ENCODE measurements at places on chromosomes 5 and 9.
A peak's percentile ranks its signal among the peaks of the same experiment; 100 is the strongest.

- no peak for DNase-seq
Observed at GRCh38 chr9:80177949-80178480, 606.2 kb downstream of the TLE4 start.

DNA sequence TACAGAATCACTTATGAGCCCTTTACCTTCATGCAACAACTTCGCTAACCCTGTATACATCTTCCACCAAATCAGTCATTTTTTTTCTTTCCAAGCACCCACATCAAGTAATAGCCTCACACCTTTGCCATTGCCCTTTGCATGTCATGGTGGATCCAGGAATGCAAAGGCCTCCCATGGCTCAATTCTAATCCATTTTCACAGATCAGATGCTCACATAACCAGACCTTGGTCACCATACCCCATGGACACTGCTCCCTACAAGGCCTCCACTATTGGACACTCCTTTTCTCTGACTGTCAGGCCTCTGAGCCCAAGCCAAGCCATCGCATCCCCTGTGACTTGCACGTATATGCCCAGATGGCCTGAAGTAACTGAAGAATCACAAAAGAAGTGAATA is 179.5 kb downstream of the RASEF start:
- no peak for DNase-seq

DNA sequence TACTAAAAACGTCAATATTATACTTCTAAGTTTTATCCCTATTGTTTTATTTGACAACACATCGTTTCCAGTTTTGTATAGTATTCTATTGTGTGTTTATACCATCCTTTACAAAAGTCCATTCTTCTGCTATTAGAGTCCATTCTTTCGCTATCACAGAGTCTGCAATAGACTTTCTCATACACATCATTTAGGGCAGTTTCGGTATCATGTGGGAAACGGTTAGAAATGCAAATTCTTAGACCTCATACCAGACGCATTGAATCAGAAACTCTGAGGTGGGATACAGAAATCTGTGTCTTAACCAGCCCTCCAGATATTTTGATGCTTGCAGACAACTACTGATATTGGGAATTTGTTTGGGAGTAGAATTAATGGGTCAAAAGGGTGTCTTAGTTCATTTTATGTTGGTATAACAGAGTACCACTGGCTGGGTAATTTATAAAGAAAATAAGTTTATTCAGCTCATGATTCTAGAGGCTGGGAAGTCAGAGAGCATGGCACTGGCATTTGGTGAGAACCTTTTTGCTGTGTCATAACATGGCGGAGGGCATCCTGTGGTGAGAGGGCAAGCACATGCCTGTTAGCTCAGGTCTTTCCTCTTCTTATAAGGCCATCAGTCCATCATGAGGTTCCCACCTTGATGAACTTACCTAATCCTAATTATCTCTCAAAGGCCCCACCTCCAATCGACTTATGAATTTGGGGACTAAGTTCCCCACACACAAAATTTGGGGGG is 21.1 kb downstream of the CARTPT start:
- no peak for DNase-seq

- no peak for DNase-seq
Observed at GRCh38 chr9:91043811-91044175, 242.2 kb downstream of the SYK start.

- no peak for DNase-seq
Observed at GRCh38 chr9:1298046-1298445, 247.9 kb downstream of the DMRT2 start.

- DNase-seq, result no peak
Observed at GRCh38 chr5:171592076-171592475, 172.6 kb downstream of the FGF18 start.

GRCh38 chr5:55991768-55992486 is 2.8 kb downstream of the IL6ST start:
- no peak for DNase-seq

GRCh38 chr5:127061956-127062355 is 11.3 kb downstream of the C5orf63 start:
- no peak for DNase-seq

DNA sequence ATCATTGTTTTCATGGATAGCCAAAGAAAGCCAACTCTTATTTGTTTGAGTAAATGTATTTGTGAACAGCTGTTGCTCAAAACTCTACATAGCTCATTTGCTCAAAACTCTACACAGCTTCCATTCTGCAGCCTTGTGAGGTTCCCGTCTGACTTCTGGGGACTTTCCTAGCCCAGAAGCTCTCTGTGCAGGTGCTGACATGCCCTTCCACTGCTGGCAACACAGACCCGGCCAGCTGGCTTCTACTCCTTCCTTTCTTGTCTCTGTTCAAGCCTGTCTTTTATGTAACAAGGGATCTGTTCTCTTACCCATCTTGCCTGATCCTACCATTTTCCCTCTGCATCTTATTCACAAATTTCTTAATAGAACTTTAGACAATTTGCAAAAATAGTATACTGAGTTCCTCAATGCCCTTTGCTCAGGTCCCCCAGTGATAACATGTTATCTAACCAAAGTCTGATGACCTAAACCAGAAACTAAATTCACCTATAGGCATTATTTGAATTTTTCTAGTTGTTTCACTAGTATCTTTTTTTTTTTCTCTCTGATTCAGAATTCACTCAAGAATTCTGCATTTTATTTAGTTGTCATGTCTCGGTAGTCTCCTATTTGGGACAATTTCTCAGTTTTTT is 556.5 kb upstream of the SEMA6A start:
- DNase-seq, result no peak

GRCh38 chr5:168104811-168105481 is 186.5 kb upstream of the WWC1 start:
- no peak for DNase-seq

GRCh38 chr5:15266229-15266628 is 233.8 kb upstream of the FBXL7 start:
- DNase-seq, result no peak

DNA sequence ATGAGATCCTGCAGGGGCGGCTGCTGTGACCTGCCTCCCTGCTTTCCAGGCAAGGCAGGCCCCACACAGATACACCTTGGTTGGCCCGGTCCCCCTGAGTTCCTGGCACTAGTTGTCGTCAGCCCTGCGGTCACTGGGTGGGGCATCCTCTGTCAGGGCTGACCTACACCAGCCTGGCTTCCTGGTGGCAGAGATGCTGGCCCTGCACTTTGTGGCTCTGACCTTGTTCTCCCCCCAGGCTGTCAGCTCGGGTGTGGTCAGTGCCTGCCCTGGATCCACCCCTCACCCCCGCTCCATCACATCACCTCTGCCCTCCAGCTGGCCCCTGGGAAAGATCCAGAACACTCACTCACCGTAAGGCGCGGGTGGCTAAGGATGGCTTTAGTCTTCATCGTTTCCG is 74.1 kb downstream of the PHF2 start:
- no peak for DNase-seq

DNA sequence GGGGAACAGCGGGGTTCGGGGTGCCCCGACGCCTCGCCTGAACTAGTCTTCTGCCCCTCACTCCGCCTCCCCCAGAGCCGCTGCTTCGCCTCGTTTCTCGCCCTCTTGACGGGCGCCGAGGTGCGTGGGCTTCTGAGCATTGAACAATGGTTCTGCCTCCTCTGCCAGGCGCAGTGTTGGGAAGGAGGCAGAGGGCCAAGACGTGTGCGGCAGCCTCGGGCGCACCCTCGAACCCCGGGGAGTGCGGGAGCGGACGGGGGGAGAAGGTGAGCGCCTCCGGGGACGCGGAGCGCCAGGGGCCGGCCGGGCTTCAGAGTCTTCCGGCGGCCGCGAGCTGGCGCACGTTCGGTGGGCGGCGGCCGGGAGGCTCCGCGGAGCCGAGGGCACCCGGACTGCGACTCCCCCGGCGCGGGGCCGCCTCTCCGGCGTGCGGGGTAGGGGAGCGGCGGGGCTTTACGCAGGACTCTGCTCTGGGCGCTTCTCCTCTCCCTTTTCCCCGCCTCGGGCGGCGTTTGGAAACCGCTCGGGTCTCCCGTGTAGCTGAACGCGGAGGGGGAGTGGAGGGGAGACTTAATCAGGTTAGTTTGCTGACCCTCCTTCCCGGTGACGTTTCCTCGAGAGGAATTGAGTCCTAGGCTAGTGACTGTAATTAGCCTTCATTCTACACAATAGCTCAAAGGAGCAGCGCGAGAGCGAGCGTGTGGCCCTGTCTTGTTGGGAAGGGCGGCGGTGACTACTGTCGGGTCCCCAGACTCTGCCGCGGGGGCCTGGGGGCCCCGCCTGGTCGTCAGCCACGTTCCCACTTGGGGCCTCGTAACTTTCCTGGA is 1.1 kb downstream of the VLDLR start:
- DNase-seq, result peak; percentile 17

DNA sequence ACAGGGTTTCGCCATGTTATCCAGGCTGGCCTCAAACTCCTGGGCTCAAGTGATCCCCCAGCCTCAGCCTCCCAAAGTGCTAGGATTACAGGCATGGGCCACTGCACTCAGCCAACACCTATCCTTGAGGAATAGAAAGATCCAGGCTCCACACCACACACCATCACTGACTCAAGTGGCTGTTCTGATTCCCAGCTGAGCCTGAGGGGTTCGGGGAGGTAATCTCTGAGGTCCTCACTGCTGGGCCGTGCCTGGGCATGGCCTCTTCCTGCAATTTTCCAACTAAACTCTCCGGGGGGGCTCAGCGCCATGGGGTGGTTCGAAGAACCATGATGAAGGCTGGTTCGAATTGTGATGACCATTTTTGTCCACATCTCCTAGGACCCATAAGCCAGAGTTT is 31.0 kb upstream of the IL17B start:
- DNase-seq, result no peak

DNA sequence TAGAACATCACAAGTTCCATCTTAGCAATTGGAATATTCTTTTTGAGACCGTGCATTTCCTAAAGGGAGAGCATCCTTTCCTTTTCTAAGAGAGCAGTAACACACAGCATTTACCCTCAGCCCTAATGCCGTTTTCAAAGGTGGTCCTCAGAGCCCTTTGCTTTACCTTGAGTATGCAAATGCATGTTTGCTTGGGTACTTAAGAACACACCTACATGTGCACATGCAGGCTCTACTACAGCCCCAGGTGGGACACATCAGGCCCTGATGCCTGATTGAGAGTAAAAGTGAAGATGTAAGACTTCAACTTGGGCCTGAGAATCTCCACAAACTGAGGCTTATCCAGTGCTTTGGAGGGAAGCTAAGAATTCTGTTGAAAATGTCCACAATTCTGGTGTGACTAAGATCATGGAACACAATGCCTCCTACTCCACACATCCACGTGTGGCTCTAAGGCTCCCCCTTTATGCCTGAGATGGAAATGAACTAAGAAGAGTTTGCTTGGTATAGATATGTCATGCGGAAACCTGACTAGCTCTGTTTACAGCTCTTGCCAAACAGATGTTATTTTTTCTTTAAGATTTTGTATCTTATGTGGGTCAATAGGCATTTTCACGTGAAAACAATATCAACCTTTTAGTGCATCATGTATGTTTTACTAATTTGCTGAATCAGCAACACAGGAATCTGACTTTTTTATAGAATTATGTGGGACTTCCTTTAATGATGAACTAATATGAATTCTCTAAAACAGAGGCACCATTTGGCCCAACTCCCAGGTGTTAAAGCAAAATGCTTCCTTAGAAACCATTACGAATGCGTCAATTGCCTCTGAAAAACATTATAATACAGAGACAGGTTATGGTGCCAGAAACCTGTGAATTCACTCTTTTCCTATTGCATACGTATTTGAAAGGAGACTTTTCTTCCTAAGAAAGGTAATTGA is 48.9 kb upstream of the SLC2A8 start:
- DNase-seq, result peak; percentile 49

DNA sequence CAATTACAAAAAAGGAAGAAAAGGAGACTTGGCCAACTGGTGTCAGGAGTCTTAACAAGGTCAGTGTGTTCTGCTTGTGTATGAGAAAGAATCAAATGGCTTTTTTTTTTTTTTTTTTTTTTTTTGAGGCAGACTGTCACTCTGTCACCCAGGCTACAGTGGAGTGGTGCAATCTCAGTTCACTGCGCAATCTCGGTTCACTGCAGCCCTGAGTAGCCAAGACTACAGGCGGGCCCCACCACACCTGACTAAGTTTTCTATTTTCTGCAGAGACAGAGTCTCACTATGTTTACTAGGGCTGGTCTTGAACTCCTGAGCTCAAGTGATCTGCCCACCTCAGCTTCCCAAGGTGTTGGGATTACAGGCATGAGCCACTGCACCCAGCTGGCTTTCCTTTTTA is 3.1 kb upstream of the IL7R start:
- no peak for DNase-seq

DNA sequence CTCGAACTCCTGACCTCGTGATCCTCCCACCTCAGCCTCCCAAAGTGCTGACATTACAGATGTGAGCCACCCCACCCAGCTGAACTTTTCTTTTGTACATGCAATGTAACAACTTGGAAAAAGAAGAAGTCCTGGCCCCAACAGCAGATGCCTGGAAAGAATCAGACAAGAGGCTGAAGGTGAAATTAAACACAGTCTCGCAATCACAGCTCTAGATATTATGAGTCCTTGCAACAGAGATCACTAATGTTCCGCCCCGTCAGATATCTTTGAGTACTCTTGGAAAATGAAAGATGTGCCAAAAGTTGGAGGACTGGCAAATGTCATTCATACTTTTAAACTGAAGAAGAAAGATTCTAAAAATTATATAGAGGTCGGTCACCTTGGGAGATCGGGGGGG is 254.3 kb downstream of the GLIS3 start:
- no peak for DNase-seq

DNA sequence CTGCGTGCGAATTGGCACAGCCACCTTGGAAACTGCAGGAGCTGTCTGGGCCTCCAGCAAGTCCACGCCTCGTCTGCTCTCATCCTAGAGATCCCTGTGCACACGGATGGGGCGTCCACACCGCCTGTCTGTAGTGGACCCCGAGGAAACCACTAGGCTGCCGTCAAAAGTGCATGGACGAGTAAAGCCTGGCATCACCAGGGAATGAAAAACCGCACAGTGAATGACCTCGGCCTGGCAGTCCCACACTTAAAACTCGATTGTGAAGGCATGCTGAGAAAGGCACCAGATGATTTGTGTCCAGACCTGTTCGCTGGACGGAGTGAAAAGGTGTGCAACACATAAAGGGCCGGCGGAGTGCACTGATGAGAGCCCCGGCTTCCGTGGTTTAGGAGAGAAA is 50.8 kb downstream of the MRPL36 start:
- DNase-seq, result no peak

GRCh38 chr9:114212826-114213225 is 57.5 kb downstream of the COL27A1 start:
- DNase-seq, result no peak
